ENCODE measurements at places on chromosomes 6 and 20. TPM values are rescaled to one million over a fixed set of nuclear protein-coding genes. Genes with fewer than 3 reads are reported as not detected.

DNA sequence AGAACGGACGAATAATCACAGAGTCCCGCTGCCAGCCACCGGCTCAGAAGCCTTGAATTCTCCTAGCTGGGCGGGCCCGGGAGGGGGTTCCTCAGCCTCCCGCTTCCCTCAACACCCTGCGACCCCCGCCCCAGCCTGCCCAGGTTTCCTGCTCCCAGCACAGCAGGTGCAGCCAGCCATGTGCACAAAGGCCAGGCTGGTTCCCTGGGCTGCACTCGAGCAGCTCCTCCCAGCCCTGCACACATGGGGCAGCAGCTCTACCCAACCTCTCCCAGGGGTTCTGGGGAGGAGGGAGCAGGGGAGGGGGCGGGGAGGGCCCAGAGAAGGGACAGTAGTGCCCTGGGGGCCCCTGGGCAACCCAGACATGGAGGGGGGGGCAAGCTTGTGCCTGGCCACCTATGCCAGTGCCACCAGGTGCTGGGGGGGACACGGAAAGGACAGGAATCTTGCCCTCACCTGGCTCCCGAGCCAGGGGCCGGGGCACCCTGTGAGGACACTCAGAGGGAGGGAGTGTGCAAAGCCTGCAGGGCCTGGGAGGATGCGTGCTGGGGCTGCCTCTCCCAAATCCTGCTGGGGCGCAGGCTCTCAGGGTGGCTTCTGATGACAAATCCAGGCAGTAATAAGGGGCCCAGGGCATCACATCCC is 1.2 kb upstream of the NTSR1 start:
- DNase-seq: no peak

DNA sequence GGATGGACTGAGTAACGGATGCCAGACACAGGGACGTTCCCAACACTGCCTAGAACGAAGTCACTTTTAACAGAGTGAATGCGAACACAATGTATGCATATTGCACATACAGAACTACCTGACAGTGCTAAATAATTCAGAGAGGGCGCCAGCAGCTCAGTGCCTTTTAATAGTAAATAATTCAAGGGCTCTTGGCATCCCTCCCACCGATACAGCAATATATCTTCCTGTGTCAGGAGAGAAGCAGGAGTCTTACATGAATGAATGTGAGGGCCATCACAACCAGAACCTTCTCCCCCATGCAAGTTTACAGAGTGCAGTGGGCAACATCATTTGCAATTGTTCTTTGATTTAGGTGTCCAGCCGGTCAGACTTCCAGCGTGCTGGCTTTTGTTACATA is 88.4 kb upstream of the KCNG1 start:
- no peak for DNase-seq

- no peak for DNase-seq
Measured at GRCh38 chr6:147268254-147268653, 64.0 kb downstream of the STXBP5 start.

DNA sequence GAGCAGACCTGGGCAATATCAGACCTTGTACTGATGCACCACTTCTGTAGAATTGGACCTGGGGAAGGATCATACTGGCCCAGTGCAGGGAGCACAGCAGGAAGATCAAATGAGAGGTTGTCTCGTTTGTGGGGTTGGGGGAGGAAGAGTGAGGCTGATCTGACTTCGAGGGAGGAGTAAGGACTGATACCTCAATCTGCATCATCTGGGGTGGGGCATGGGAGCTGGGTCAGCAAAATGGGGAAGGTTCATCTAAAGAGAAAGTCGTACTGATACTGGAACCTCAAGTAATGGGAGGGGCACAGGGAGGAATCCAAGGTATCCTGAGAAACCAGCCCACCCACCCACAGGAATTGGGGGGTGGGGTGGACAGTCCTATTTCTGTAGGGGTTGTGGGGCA is 3.7 kb downstream of the RNF39 start:
- no peak for DNase-seq

- no peak for DNase-seq
Measured at GRCh38 chr6:1496836-1497760, 107.7 kb downstream of the FOXF2 start.

ZC3H12D gene
- total RNA-seq: 0.42 TPM

HLA-DRB5 gene
- 0.25 TPM for total RNA-seq

FLRT3 gene
- total RNA-seq: 36.8 TPM

Measured in lower leg skin (tissue), 4 donors.